Stimulated activated CD8-positive, alpha-beta memory T cell treated with anti-CD3 and anti-CD28 coated beads, Interleukin-2, amount 100 ng/mL, for 48 hours (primary cell): ENCODE measurements at places on chromosomes 7 and 10.

- DNase-seq, result no peak
Measured at GRCh38 chr7:134947329-134947728, 39.0 kb upstream of the AGBL3 start.

DNA sequence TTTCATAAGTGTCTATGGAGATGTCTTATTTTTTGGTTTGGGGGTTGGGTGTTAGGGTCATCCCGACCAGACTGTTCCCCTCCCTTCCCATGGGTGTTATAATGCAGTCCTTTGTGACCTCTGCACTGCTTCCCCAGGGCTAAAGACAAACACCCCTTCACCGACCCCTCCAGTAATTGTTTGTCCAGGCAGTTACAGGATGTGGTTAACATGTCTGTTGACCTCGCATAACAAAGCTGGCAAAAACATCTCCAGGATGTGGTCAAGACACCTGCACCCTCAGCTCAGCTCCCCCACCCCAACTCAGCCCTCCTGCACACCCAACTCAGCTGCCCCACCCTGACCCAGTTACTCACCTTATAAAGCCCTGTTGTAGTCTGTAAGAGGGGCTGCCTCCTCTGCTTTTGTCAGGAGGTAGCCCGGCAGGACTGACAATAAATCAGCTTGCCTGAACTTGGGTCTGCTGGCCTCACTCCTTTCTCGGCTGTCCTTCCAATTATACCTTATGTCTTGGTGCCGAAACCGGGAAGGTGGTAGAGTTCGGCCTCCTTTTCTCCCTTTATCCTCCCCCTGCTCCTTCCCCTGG lies 102.2 kb downstream of the ZNF92 start:
- DNase-seq, result no peak

- DNase-seq, result no peak
Measured at GRCh38 chr10:110903280-110904278, 15.4 kb downstream of the BBIP1 start.

- DNase-seq, result no peak
Measured at GRCh38 chr7:92075455-92076158, 58.7 kb downstream of the CYP51A1 start.

GRCh38 chr7:7138897-7139296 lies 43.4 kb upstream of the C1GALT1 start:
- DNase-seq, result no peak
